ENCODE measurements at places on chromosomes 4 and X. TPM values are rescaled to one million over a fixed set of nuclear protein-coding genes. Genes with fewer than 3 reads are reported as not detected.

Gene MAML3
- 3.8 TPM for total RNA-seq

Gene ZNF157
- total RNA-seq: not detected

Gene C4orf50
- total RNA-seq: not detected

Gene FAM120C
- 29.2 TPM for total RNA-seq

Gene MAOA
- total RNA-seq: 3.3 TPM

Gene AFAP1
- 40.1 TPM for total RNA-seq

Gene TMPRSS11E
- total RNA-seq: not detected

Gene RNF150
- 0.17 TPM for total RNA-seq

Gene ETDA
- not detected for total RNA-seq

Gene C4orf33
- total RNA-seq: 13.1 TPM

Gene SERTM2
- not detected for total RNA-seq

Gene ENPEP
- total RNA-seq: not detected

Gene PDE6B
- not detected for total RNA-seq

Gene SPRY1
- total RNA-seq: 45.5 TPM

Gene P2RY4
- not detected for total RNA-seq

Gene BST1
- total RNA-seq: 6.0 TPM

Gene AMBN
- not detected for total RNA-seq

Gene DGAT2L6
- not detected for total RNA-seq

Gene IL1RAPL2
- total RNA-seq: not detected

Gene CORIN
- total RNA-seq: not detected

Gene TBC1D19
- total RNA-seq: 5.5 TPM

Gene RAB39B
- total RNA-seq: 0.44 TPM

Gene TRIM61
- 0.45 TPM for total RNA-seq

Gene TMEM128
- total RNA-seq: 15.1 TPM

Gene TENM3
- 5.9 TPM for total RNA-seq

Gene PAGE2
- not detected for total RNA-seq

Gene P2RY8
- total RNA-seq: not detected

Gene SH3D19
- 15.5 TPM for total RNA-seq

Gene PPP1R2C
- not detected for total RNA-seq

Gene DRD5
- not detected for total RNA-seq

Gene NOP14
- 29.4 TPM for total RNA-seq

Gene H2BW2
- not detected for total RNA-seq

Gene XAGE2
- not detected for total RNA-seq

Gene AREG
- 230 TPM for total RNA-seq

Gene GLRB
- total RNA-seq: 9.1 TPM

Gene TBX22
- not detected for total RNA-seq

All from Calu3 (cell line).